HuH-7.5 (cell line): ENCODE measurements at places on chromosomes 16 and 17.

DNA sequence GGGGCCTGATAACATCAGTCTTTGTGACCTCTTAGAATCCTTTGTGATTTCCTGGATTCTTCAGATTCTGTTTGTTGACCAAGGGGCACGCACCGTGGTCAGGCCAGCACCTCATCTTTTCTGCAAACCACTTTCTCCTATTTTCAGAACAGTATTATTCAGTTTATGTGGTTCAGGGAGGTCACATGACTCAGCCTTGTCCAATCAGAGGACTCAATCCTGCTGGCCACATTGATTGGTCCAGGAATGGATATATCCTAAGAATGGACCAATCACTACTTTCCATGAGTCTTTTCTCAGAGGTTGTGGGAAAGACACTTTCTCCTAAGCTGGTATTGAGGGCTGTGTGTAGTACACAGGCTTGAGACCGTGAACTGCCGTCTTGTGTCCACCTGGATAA lies 123.1 kb upstream of the EEF2KMT start:
- no peak for DNase-seq

- no peak for DNase-seq
Observed at GRCh38 chr17:63826468-63827001, 696 bp upstream of the PSMC5 start.

DNA sequence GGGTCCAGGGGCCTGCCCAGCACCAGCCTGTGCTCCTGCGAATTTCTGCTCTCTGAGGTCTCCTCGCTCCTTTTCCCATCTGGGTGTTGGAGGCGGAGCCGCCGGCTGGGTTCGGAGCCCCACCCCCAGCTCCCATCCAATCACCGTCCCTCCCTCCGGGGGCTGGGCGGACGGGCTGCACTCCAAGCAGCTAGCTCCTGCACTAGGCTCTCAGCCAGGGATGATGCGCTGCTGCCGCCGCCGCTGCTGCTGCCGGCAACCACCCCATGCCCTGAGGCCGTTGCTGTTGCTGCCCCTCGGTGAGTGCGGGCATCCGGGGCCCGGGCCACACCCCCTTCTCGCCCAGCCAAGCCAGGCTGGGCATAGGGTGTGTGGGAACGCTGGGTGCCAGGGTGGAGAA lies at the start of gene NRN1L:
Gene NRN1L (plus strand): TSS at position 202 of the 400 bp plus-strand sequence. CDS start 19 bp downstream, at position 221.
- peak; percentile 61 for DNase-seq

- DNase-seq = no peak
Observed at GRCh38 chr16:5056352-5056751, 9.4 kb downstream of the C16orf89 start.
